ENCODE measurements at places on chromosomes 3 and 15.

- no peak for DNase-seq
These were observed 16.9 kb downstream of the ICE2 start for GRCh38 chr15:60462027-60462426.

DNA sequence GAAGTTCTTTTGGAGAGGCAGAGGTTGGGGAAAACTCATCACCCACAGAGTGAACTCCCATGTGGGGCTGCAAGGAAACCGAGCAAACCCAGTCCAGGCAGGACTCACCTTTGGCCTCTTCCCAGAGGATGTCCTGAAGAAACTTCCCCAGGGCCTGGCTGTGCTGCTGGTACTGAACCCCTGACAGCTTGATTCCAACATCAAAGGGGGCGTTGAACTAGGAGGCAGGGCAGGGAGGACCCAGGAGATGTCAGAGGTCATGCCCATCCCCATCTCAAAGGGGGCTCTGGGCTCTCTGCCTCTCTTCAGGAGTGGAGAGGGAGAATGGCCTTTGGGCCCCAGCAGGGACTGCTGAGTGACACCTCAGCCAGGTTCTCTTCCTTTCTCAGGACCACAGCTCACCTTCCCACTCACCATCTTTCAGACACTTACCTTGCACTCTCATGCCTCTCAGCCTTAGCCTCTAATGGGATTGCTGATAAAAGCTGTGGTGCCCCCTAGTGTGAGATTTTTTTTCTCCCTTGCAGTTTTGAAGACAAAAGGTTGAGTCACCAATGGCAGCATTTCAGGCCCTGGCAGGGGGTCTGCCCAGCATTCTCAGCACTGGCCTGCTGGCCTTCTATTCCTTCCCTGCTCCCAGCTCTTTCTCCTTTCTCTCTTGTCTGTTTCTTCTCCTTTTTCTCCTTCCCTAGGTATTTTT lies 6.0 kb downstream of the GHRL start:
- no peak for DNase-seq

GRCh38 chr3:21226086-21226485 lies 524.9 kb downstream of the ZNF385D start:
- DNase-seq, result no peak

DNA sequence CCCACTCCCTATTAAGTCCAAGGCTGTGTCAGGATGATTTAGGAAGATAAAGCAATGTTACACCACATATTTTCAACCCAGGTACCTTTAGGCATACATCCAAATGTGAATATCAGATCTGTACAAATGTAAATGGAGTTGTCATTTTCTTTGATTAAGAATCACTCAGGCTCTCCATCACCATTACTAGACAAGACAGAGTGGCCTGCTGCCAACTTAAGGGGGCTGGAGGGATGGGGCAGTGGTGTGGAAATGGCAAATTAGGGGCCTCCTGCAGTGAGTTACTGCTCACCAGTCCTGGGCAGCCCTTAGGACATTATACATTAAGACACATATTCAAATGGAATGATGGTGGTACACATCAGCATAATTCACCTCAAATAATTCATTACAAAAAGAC lies 211.0 kb downstream of the TNIK start:
- DNase-seq, result no peak

GRCh38 chr3:23303601-23304217 lies 100.6 kb downstream of the UBE2E2 start:
- DNase-seq, result no peak

GRCh38 chr3:133254716-133255115 lies 145.1 kb upstream of the BFSP2 start:
- no peak for DNase-seq

GRCh38 chr3:13668136-13668535 lies 119.2 kb downstream of the FBLN2 start:
- no peak for DNase-seq

GRCh38 chr3:88795503-88795902 lies 311.9 kb upstream of the EPHA3 start:
- DNase-seq, result no peak

- no peak for DNase-seq
These were observed 357.0 kb downstream of the SQOR start for GRCh38 chr15:45991863-45992262.

- peak; percentile 44 for DNase-seq
These were observed 518.4 kb downstream of the FOXP1 start for GRCh38 chr3:71064956-71065763.

- DNase-seq, result no peak
These were observed 13.8 kb downstream of the EFCC1 start for GRCh38 chr3:129014793-129015345.

- no peak for DNase-seq
These were observed 2.8 kb downstream of the COL6A6 start for GRCh38 chr3:130519754-130520153.

DNA sequence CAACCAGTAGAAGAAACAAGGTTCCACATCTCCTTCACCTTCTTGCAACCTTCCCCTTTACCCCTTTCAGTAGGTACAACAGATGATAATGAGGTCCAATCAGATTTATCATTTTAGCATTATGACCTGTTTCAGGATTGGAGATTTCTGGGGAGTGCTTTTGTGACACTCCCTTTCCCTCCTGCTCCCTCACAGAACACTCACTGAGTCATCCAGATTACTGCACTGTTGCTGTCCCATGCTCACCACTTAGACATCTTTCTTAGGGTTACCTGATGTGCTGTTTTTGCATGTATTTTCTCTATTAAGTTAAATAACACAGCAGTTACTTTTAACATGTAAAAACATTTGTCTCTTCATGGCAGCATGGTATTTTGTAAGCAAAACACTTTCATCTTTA lies 118.5 kb downstream of the MFSD1 start:
- no peak for DNase-seq

- DNase-seq, result no peak
These were observed at the start of gene NMNAT3 for GRCh38 chr3:139677388-139678155. Gene NMNAT3, minus strand, starts transcription at chr3:139677972. Its CDS starts 50,248 bp downstream, at chr3:139627724.

GRCh38 chr3:123015596-123015995 lies 12.0 kb downstream of the SEMA5B start:
- no peak for DNase-seq

GRCh38 chr3:158789592-158789991 lies 12.3 kb upstream of the MFSD1 start:
- DNase-seq, result no peak

GRCh38 chr15:101494251-101494796 lies 4.8 kb upstream of the PCSK6 start:
- no peak for DNase-seq

- DNase-seq, result peak; percentile 24
These were observed at the start of gene MYD88 for GRCh38 chr3:38138349-38139190. Gene MYD88, plus strand, starts transcription at chr3:38138661. Its CDS starts 40 bp downstream, at chr3:38138701.

GRCh38 chr3:27877061-27878013 lies 155.2 kb upstream of the EOMES start:
- no peak for DNase-seq

DNA sequence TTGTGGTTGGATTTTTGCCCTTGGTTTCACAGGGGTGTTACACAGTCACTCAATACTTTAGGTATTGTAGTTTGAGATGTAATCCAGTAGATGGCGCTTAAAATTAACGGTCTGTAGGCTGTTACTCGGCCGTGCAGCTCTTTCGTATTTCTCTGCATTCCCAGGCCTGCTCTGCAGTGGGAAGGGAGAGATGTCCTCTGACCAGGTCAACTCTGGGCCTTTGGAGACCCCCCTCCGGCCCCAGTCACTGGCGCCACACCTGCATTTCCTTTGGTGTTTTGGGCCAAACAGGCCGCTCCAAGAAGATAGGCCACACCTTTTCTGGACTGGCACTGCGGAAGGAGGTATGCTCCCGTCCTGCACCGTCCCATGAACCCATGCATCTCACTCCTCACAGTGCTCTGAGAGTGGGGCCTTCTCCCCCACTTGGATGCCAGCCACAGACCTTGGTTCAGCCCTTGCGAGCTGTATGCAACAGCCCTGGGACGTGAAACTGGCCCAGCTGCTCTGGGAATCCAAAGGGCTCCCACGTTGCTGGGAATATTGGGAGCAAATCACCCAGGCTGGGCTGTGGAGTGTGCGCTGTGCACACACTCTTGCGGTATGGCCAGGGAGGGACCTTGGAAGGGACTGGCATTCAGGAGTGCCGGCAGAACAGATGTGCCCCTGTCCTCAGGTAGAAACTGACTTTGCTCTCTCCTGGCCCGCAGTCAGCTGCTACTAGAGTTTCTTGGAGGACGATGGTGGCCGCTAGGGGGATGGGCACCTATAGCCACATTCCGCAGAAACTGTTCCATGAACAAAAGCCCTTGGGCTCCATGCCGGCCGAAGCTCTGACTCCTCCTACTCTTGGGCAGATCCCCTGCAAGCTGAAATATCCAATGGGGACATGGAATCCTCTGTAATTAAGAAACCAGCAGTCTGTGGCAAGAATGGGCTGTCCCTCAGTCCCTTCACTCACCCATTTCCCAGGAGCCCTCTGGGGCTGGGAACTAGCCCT lies 410.5 kb upstream of the CADM2 start:
- DNase-seq, result peak; percentile 55

DNA sequence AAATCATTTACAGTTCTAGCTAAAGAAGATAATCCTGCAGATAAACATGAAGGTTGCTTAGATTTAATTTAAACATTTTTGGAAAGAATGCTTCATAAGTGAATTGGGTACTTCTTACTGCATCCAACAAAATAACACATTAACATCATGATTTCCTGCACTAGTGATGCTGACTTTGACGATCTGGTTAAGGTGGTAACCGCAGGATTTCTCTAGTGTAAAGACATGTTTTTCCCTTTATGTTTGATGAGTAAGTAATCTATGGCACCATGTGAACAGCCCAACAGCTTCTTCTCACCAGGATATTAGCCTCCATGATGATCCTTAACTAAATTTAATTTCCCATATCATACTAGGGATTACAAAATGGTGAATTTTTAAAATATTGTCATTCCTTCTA lies 14.1 kb downstream of the SPPL2A start:
- no peak for DNase-seq

DNA sequence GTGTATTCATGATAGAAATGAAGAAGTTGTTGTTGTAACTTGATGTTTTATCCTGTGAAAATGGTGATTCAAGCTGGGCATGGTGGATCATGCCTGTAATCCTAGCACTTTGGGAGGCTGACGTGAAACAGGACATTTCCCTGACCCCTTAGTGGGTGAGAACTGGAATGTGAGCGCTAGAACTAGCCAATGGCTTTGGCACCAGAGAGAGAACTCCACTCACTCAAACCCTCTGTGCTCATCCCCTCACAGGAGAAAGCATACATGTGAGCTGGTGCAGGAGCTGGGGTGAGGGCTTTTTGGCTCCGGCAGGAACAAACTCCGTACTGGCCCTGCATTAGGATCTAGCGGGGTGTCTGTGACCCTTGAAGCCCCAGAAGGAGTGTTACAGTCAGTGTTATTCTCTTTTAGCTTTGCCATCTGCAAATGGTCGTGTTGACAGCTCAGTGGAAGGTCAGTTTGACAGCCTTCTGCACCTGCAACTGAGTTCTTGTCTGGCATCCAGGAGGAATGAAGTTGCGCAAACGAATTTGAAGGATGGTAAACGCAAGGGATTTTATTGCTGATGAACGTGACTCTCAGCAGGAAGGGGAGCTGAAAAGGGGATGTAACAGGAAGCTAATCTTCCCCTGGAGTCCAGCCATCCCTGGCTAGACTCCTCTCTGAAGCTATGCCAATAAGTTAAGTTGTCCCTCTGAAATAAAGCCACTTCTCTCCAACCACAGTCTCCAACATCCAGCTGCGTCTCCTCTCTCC lies 1016.6 kb upstream of the CADM2 start:
- DNase-seq, result no peak

DNA sequence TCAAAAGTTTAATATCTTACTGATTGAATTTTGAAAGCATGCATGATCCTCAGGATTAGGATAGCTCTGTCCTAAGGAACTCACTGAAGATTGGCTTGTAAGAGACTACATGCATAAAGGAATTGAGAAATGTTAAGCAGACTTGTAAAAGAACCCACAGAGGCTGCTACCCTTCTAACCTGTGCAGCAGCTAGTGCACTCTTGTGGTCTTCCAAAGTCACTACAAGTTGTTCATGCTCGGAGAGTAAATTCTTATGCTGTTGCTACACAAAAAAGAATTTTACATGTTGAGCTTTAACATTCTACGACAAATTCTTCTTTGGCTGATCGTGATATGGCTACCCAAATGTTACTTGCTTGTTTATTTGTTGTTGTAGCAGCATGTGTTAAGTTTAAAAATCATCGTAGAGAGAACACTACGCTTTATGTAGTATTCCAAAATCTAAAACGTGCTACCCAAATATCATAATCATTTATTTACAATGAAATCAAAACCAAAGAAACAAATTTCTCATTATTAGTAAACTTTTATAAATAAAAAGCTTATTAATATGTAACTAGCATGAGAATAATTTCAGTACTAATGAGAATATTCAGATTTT lies 55.0 kb downstream of the GOLIM4 start:
- peak; percentile 2 for DNase-seq

DNA sequence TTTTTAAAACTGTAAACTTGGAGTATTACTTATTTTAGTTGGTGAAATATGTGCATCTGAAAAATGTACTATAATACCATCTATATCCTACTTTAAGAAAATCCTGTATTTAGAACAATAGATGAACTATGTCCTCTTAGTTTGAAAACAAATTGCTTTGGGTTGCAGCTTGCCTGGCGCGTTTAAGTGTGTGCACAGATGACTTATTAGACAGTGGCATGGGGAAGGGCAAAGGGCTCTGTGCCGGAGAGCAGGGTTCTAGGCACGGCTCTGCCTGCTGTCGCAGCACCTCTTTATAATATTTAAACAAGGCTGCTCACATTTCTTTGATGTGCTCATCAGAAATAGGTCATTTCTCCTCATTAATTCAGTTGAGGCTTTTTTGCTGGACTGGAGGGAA lies 10.0 kb downstream of the PXK start:
- no peak for DNase-seq

DNA sequence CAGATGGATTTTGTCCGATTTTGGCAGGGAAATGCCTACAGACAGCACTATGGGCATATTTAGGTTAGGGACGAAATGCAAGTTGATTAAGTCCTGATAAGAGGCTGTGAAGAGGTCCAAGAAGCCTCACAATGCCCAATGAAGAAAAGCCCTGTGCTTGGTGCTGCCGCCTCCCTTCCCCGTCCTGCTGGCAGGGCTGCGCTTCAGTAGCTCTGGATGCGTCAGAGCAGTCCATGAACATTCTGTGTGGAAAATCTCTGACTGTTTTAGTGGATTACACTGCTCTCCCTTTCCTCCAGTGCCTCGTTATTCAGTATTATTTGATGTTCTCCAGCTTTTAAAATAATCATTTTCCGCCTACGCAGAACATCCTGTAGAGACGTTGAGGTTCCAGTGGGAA lies 39.6 kb downstream of the MLH1 start:
- DNase-seq, result no peak
